Germinal center (tissue), 1 donor: ENCODE measurements at places on chromosomes 13 and 19.

GRCh38 chr19:7124782-7125181, 55.3 kb downstream of the ZNF557 start:
- no peak for DNase-seq

DNA sequence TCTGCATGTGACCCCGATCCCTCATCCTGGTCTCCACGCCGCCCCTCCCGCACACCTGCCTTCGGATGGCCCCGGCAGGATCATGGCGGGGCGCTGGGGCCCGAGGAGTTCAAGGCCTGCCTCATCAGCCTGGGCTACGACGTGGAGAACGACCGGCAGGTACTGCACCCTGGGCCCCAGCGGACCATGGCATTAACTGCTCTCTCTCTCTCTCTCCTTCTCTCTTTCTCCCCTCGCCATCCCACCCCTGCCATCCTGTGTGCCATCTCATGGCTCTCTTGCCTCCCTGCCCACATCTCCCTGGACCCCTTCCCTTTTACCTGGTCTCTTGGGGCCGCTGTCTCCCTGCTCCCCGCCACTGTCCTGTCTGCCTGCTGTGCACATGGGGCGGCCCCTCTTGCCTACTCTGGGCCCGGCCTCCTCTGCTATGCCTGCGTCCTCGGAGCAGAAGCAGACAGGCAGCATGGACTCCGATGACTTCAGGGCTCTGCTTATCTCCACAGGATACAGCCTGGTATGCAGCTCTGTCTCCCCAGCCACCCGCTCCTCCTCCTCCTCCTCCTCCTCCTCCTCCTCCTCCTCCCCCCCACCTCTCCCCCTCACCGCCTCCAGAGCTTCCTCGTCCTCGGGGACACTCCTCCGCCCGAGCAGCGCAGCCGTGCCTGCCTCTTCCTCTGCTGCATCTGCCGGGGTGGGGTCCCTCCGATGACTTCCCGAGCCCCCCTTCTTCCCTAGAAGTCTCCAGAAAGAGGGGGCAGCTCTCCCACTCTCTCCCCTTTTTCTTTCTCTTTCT, 16.2 kb downstream of the CAPN12 start:
- DNase-seq, result no peak

DNA sequence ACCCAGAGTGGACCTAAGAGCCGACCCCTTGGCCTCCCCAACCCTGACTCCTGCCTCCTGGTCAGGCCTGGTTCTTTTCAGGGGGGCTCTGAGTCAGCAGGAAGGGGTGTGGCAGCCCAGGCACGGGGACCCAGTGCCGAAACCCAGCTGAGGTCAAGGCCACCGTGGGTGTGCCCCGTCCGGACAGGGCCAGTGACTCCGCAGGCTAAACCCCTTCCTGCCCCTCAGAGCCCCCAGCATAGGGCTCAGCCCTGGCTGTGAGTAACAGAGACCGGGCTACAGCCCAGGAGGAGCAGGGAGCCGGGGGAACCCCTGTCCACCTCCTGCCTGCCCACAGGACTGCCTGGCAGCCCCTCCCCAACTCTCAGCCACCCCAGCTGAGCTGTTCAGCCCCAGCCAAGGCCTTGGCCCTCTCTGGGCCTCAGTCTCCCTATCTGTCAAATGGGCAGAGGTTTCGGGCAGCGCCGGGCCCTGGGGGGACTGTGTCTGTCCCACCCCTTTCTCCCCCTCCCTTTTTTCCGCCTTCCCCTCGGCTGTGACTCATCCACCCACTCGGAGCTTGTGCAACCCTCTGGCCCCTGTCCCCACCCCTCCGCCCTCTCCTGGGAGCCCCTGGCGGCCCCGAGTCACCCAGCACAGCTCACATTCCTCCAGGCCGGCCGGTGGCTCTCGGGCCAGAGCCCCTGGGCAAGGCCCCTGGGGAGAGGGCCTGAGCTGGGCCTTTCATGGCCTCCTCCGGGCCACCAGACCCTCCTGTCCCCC, 8.6 kb downstream of the ZBTB7A start:
- no peak for DNase-seq

GRCh38 chr19:46674416-46675178, 13.6 kb upstream of the DACT3 start:
- peak; percentile 11 for DNase-seq

- no peak for DNase-seq
Observed at GRCh38 chr13:105345730-105346129, 1189.7 kb downstream of the EFNB2 start.

DNA sequence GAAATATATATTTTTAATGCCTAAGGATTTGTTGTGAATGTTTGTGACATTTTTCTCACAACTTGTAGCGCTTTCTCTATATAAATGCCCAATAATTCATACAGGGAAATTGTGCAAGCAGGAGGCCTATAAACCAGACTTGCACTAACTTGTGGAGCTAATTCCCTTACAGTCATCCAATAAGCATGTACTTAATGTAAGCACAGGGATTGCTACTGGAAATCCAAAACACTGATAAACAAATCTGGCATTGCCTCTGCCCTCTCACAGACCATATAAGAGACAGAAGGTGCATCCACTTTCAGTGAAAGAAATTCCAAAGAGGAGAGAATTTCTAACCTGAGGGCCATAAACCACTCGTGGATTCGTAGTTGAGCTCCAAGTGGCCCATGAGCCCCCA, 518.8 kb downstream of the MYO16 start:
- DNase-seq, result no peak

DNA sequence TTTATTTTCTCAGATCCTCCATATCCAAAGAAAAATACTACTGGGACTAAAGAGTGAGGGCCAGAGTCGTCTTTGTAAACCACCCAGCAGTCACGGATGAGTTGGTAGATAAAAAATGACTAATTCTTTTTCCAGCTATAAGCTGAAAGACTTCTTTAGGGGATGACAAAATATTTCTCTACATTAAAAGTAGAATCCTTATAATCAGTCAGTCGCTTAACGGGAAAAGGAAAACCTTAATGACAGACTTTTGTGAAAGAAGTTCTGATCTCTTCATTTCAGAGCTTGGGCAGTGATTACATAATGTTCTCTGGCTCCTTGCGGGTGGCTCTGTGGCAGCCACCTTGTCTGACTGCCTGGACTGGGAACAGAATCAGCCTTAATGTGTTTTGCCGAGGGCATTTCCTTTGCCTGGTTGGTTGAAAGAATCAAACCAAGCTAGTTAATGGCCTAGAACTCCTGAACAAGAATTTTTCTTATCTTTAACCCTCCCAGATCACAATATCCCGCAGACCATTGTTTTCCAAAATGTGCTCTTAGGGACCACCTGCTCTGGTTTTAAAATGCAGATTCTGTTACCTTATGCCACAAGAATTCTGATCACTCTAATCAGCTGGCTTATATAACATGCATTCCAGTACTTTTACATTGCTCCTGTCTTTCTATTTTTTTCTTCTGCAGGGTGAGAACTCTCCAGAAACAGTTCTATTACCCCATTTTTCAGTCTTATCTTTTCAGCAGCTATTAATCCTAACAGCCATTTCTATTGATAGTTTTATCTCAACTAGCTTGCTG, 2.5 kb downstream of the ITM2B start:
- DNase-seq, result no peak

- DNase-seq, result no peak
Observed at GRCh38 chr13:95335667-95336066, 34.4 kb upstream of the ABCC4 start.

- DNase-seq, result no peak
Observed at GRCh38 chr13:46894568-46894967, 2.3 kb downstream of the HTR2A start.

DNA sequence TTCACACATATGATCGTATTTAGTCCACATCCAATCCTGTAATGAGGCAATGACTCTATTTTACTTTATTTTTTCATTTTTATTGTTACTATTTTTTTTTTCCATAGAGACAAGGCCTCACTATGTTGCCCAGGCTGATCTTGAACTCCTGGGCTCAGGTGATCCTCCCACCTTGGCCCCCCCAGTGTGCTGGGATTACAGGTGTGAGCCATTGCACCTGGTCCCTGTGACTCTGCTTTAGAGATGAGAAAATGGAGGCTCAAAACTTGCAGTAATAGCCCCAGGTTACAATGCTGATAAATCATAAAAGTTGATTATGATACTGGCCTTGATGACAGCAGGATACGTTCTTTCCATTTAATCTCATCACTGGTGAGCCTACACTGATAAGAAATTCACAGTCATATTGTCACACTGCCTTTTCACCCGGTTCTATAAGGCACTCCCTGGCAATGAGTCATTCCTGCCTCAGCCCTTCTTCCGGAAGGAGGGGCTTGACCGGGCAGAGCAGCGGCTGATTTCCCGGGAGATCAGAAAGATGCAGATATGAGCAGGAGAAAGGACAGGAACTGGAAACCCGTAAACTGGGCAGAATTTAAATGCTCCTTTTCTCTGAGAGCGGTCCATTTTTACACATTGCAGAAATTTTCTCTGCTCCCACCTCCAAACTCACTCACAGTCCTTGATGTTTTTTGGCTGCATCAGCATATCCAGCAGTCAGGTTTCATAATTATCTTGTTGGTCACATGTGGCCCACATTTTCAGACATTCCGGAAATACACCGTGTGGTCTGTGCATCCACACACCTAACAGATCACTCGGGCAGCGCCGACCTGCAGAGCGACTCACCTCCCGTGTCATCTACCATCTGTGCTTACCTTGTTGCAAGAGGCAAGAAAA, 616.4 kb downstream of the EFNB2 start:
- DNase-seq, result no peak
